Urothelium cell line (cell line): ENCODE measurements at places on chromosomes 6 and 20.

GRCh38 chr6:11244387-11245126 is 12.1 kb upstream of the NEDD9 start:
- DNase-seq = no peak

DNA sequence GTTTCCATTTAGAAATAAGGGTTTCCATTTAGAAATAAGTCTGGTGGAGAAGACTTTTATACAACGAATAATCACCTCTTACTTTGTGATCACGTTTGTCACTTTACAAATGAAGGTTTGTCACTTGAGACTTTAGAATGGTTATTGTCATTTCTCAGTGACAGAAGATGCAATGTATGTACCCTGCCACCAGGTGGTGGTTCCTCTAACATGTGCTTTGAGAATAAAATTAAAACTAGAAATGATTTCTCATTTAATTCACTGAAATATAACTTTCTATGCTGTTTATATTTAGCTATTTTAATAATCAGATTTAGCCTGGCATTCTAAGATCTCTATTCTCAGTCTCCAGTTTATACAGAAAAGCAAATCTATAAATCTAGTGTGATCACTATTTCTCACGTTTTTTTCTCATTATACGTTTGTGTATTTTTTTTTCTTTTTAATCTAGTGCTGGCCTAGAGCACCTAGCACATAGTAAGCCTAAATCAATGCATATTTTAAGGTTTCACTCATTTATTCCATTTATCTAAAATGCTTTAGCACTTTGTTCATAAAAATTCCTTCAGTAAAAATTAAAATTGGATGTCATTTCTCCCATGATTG is 57.4 kb upstream of the TFAP2D start:
- DNase-seq = peak; percentile 13

GRCh38 chr20:60239956-60240355 is 281.7 kb downstream of the CDH26 start:
- DNase-seq = no peak

GRCh38 chr6:116459927-116460326 is 1.2 kb upstream of the CALHM6 start:
- no peak for DNase-seq

GRCh38 chr6:24927277-24927955 is 8.3 kb downstream of the RIPOR2 start:
- DNase-seq = no peak

DNA sequence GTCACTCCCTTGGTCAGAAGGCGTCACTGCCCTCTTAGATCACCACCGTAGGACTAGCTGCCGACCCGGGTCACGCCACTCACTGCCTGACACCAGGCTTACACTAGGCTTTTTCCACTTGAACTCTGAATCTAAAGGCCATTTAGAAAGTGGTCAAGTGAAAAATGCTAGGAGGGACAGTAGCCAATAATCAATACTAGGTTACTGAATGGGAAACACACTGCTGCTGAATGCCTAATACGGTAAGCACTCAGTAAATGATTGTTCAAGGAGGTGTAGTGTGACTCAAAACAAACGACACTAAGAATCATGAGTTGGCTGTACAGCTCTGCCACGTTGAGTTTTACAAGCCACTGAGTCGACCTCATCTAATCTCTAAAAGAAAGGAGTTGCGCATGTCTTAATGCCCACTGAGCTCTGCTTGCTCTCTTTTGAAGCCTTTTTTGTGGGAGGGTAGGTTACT is 760 bp upstream of the IBTK start:
- no peak for DNase-seq

DNA sequence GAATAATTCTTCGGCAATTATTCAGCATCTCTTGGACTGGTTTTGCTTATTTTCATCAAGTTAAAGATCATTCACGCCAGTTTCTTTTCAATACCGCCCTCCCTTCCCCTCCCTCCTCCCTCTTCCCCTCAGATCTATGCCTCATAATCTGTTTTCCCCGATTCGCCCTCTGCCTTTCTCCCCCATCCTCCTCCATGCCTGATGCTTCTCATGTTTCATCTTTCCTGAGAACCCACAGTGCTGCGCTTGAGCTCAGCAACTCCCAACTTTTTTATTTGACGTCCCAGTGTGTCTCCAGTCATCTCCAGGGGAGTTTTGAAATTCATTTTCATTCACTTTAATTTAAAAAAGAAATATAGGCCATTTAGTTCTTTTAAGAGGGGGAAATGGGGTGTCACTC is 142.7 kb downstream of the PTPRT start:
- no peak for DNase-seq

DNA sequence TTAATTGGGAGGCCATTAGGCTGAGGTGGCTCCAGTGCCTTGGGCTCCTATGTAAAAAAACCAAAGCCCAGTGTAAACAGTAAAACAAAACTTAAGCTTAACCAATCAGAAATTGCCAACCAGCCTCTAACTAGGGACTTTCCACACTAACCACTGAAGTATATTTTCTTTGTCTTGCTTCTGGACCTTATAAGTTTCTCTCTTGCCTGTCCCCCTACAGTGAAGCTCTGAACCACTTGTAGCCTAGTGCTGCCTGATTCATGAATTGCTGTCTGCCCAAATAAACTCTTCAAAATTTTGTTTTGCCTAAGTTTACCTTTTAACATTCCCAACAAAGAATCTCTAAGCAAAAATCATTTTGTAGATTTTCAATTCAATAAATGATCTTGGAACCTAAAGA is 28.2 kb downstream of the POPDC3 start:
- no peak for DNase-seq

- no peak for DNase-seq
These were observed 230.9 kb upstream of the SULF2 start for GRCh38 chr20:48015943-48016723.

GRCh38 chr20:57185188-57185743 is 81.2 kb downstream of the BMP7 start:
- no peak for DNase-seq

- DNase-seq = no peak
These were observed 29.7 kb downstream of the RPP40 start for GRCh38 chr6:4973982-4974745.

DNA sequence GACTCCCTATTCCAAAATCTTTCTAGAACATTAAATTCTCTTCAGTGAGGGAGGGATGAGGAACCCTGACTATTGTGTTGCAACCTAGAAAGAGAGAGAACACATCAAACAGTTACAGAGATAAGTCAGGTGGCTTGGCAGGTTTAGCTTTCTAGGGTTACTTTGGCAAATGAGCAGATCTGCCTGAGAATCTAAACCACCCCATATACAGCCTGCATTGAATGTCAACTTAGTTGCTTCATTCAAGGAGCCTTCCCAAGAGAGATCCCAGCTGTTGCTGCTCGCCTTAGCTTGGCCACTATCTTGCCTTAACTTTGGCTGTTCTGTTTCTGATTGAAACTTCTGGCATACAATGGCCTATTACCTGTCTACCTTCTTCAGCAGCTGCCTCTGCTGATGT is 74.7 kb upstream of the TCF21 start:
- no peak for DNase-seq

GRCh38 chr6:10861086-10861485 is 20.8 kb downstream of the GCM2 start:
- DNase-seq = no peak

DNA sequence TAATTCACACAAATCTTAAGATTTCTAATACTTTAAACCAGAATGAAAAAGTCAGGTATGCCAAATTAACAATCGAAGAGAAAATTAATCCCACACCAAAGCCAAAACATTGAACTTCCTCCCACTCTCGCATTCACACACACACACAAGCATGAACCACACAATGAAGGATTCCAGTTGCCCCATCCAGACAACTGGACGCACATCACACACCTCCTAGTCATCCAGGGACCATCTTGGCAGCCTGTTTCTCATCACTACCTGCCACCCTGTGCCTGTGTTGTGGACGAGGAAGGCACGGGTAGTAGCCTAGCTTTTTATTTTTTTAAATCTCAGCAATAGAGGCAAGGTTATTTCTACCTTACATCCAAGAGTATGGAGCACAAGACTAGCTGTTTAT is 15.2 kb downstream of the B4GALT5 start:
- no peak for DNase-seq

- DNase-seq = peak; percentile 83
These were observed 292.6 kb downstream of the GMDS start for GRCh38 chr6:1952740-1953360.

DNA sequence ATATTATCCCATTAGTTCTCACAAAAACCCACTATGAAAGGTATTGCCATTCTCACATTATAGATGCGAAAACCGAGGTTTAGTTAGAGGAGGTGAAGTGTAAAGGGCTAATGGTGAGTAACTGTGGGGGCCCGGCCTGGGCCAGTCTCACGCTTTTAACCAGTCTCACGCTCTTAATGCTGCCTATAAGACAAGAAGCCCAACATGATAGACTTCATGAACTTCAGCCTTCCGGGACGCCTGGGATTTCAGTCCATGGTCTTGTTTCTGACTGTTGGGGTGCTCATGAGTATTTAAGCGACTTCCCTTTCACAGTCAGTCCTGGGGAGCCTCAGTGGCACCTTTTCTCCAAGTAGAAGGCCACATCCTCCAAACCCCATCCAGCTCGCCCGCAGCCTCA is 31.7 kb downstream of the AGPAT4 start:
- no peak for DNase-seq

DNA sequence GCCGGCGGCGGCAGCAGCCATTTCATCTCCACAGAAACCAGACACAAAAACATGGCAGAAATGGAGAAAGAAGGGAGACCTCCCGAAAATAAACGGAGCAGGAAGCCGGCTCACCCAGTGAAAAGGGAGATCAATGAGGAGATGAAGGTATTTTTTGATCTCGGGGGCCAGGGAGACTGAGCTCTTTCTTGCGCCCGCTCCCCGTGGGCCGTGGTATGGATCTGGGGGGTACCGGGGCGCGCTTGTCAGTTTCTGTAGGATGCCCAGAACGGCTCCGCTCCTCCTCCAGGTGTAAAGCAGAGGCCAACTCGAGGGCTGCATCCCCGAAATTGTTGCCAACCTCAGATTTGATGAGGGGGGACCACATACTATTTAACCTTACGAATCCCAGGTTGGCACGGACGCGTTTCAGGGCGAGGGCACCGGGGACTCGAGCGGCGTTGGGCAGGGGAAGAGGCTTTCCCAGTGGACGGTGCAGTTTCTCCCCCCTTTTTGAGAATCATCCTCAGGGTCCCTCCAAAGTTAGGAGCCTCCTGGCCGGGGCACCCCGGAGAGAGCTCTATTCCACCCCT is 735 bp downstream of the SOBP start:
- DNase-seq = peak; percentile 2

GRCh38 chr6:16183187-16183664 is 54.3 kb downstream of the MYLIP start:
- DNase-seq = peak; percentile 44

DNA sequence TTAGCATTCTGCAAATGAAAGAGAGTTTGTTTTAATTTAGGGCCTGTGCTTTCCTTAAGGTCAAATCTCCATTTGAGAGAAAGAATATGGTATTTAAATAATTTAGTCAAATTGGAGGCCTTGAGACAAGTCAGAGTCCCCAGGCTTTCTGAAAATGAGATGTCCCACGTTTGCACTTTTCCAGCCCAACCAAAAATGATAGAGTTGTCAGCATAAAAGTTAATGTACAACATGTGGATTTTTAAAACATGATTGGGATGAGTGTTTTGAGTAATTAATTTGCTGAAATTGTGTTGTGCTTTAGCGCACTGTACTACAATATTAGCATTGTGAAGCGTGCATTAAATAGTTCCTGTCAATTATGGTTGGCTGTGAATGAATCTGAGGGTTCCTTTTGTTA is 10.0 kb downstream of the CD83 start:
- DNase-seq = no peak
